ENCODE measurements at places on chromosomes 1 and 21.

GRCh38 chr21:43829575-43830119, 35.4 kb upstream of the AGPAT3 start:
- DNase-seq: no peak

DNA sequence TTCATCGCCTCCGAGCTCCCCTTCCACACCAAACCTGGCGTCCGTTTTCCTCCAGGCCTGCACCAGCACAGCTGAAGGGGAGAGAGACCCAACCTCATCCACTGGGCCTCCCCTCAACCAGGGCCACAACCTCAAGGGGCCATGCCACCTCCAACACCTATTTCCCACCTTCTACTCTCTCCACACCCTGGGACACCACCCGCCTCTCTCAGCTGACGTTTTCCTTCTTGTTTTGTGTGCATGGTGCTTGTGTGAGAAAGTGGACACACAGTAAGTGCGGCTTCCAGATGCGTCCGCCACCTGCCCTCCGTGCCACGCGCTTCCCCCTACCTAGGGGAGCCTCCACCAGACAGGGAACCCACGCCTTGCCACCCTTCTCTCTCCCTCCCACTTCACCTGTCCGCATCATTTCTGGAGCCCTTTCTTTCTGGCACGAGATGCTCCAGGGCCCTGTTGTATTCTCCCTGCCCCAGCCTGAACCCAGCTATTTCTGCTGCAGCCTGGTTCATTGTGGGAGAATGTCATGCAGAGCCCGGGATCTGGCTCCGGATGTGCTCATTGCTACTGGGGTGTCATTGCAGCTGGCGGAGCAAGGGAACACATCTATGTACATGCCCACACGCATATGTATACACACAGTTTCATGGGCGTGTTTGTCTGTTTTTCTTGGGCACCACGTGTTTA, 1.3 kb upstream of the GNB1 start:
- DNase-seq: no peak

- no peak for DNase-seq
Measured at GRCh38 chr1:233255145-233255544, 40.4 kb downstream of the PCNX2 start.

- DNase-seq: no peak
Measured at GRCh38 chr1:30976143-30976542, 67.6 kb upstream of the SDC3 start.

GRCh38 chr1:211647711-211648121, 27.7 kb downstream of the NEK2 start:
- no peak for DNase-seq

- DNase-seq: no peak
Measured at GRCh38 chr1:205512059-205513045, 7.9 kb downstream of the CDK18 start.

GRCh38 chr1:92065042-92065441, 10.2 kb downstream of the SETSIP start:
- DNase-seq: no peak

DNA sequence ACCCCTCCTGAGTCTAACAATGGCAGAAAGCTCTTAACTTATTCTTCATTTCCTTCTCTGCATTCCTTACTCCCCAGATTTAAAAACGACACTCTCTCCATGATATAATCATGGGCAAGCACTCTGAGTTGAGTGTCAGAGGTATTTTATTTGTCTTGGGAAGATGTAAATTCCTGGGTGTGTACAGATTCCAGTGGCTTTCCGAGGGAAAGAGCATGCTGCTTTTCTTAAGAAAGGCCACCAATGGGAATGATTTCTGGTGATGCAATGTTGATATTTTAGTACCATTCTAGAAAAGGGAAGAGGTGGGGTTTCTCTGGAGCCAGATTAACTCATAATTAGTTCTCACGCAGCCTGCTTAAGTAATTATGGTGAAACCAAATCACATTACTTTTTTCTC, 47.8 kb upstream of the BTG3 start:
- no peak for DNase-seq

DNA sequence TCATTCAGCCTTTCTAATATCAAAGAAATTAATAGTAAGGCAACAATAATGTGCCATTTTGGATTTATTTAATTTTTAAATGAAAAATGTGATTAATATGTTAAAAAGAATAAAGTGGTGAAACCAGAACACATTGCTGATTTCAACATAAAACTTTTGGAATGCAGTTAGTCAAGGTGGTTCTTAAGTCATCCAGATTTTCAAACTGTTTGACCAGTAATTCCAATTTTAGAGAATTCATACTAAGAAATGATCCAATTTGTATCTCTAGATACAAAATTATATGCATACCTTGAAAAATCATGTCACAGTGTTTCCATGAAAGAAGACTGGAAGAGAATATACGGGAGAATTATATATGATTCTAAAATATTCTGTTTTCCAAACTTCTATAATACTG, 54.2 kb upstream of the MCOLN3 start:
- no peak for DNase-seq

DNA sequence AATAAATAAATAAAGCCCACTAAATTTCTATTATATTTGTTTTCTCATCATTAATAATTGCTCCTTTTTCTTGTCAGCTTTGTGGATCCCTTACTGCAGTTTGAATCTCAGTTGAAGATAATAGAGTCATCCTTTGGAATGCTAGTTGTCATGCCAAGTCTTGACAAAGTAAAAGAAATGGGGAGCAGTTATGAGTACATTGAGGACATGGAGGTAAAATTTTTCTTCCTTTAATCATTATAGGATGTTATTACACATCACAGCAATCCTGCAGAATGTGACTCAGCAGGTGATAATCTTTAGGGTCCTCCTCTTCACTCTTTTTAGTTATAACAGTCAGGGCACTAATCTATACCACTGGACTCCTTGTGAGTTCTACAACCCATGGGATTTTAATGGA, 24.1 kb downstream of the MROH9 start:
- DNase-seq: no peak

DNA sequence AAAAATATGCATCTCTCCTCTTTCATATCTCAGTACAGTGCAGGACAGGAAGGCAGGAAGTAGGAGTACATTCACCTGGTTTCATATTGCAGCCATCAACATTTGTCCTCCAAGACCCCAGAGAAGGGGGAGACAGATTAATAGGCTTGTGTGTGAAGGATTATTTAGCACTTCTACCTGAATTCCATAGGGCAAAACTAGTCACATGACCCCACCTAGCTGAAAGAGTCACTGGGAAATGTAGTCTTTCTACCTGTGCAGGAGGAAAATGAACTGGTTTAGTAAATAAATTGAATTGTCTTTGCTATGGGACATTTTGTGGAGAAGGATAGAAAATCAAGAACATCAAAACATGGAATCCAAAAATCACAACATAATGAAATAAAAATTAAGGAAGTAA, 13.9 kb upstream of the TRIM33 start:
- no peak for DNase-seq

DNA sequence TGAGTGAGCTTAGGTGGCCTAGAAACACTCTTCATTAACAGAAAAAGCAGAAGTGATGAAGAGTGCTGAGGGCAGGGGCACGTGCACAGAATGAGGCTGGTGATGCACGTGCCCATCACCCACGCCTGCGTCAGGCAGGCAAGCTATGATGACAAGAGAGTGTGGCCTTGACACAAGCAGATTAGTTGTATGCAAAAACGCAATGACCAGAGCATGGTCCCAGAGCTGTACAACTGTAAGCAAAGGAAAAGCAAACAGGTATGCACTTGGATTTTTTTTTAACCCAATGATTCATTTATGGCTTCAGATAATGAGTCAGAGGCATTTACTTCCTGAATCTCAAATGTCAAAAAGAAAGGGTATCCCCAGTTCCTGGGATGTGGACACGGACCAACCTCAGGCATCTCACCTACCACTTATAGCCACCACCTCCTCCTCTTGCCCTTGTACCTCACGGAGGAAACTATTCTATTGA, 9.1 kb upstream of the TMEM61 start:
- DNase-seq: no peak

DNA sequence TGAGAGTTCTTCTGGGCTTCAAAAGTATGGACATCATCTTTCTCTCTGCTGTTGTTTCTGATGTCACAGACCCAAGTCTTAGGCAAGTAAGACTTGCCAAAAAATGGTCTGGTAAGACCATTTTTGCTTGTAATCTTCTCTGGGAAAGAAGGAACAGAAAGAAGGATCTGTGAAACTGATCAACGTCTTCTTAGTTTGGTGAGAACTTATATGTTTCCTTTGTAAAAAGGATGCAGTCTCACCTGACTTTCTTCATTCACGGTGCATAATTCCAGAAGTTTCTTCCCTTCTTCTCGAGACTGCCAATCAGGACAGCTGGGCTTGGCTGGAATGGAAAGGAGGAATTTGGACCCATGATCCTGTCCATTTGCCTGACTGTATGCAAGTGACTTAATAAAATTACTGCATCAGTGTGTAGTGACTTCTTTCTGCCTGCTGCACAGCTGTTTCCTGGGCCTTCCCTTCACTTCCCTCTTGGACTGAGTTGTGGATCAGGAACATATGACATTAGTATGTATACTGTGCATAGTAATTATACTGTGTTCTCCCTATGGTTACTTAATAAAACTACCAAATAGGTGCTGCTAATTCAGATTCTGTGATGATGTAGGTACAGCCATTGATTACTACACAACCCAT, 7.6 kb upstream of the DENND1B start:
- no peak for DNase-seq

Measured in NCI-H2107 (cell line).